ENCODE measurements at places on chromosomes 6 and 20. TPM values are rescaled to one million over a fixed set of nuclear protein-coding genes. Genes with fewer than 3 reads are reported as not detected.

RHAG gene
- total RNA-seq: 2.5 TPM

SEL1L2 gene
- not detected for total RNA-seq

DNA sequence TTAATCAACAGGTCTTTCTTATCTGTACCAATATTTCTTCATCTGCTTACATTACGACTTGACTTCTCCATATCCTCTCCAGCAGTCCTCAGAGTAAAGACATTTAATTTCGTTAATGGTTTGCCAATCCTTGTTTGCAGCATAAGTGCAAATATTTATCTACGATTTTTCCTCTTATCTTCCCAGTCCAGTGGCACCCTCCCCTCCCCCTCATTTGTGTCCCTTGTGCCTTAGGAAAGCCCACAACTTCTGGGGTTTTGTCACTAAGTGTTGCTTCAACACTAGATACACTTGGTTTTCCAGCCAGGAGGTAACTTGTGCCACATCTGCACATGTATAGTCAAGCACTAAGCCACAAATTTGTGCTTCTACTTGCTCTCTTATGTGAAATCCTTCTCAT lies 327.2 kb downstream of the CBLN4 start:
- no peaks in the 10 kb centered on the region for H3K4me1 ChIP-seq
- H3K27ac ChIP-seq: no peak overlapping the region
- H3K4me3 ChIP-seq: no peak overlapping the region
- no peak for DNase-seq
- no peaks in the 10 kb centered on the region for H3K36me3 ChIP-seq

GRCh38 chr6:152648105-152648504 lies 10.9 kb upstream of the SYNE1 start:
- H3K27me3 ChIP-seq: no peaks in the 10 kb centered on the region
- no peak overlapping the region for H3K4me3 ChIP-seq
- no peak for DNase-seq
- peak overlapping the region; percentile 12 for H3K27ac ChIP-seq
- no peaks in the 10 kb centered on the region for H3K4me1 ChIP-seq

ASF1A gene
- 7.9 TPM for total RNA-seq

DNA sequence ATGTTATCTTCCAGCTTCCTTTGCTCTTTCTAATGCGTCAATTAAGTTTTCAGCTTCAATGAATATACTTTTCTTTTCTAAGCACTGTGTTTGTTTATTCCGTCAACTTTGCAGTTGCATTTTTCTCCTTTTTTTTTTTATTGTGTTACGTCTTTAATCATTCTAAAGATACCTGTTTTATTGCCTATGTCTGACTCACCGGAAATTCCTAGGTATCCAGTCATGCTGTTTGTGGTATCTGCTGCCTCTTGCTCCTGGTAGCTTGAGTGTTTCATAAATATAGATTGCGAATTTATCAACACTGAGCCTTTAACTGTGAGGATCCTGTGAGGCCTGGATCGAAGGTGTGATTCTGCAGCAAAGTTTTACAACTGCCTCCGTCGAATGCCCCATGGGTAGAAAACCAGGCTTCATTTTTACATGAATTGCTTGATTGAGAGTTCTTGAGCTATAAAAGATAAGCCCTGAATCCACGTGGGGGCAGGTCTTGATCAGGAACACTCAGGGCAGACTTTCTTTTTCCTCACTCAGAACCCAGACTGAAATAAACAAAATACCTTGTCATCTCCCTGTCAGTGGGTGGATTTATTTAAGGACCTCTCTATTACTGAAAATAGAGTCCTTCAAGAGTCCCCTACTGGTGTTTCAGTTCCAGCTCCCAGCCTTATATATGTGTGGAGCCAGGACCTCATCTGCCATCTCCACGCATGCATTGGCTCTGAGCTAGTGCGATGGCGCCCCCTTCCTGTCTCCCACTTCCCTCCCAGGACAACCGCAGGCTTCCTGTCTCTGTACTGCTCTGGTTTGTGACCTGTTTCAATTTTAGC lies 60.1 kb upstream of the LRRC1 start:
- H3K4me1 ChIP-seq: no peaks in the 10 kb centered on the region
- no peak for DNase-seq
- H3K27me3 ChIP-seq: no peaks in the 10 kb centered on the region
- no peak overlapping the region for H3K27ac ChIP-seq

DNA sequence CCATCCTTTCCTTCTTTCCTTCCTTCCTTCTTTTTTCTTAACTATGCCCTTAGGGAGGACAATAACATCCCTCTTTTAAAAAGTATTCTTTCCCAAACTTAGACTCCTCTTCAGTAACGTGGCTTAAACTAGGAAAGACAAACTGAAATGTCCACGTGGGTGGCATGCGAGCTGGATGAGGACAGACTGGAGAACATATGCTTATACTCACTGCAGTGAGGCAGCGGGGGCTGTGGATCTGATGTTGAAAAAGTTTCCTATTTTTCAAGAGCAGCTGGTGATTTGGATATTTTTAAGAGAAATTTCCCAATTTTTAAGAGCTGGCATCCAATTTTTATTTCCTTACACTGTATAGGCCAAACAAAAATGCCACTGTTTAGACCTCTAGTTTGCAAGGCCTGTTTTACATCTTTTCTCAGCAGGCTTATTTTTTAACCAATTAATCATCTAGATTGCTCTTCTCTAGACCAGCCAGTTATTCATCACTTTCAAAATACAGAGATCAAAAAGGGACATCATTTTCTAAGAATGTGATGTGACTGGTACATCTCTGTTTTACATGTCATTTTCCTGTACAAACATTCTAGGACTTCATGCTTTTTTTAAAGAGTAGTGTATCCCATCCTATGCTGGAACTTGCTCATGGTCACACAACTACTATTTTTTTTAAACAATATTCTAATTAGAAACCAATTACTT lies 226.5 kb downstream of the BTBD9 start:
- no peaks in the 10 kb centered on the region for H3K36me3 ChIP-seq
- no peak overlapping the region for H3K4me3 ChIP-seq
- peaks cover 2% of the 10 kb centered on the region for H3K4me1 ChIP-seq
- no peak for DNase-seq

PCK1 gene
- 13.0 TPM for total RNA-seq

DNA sequence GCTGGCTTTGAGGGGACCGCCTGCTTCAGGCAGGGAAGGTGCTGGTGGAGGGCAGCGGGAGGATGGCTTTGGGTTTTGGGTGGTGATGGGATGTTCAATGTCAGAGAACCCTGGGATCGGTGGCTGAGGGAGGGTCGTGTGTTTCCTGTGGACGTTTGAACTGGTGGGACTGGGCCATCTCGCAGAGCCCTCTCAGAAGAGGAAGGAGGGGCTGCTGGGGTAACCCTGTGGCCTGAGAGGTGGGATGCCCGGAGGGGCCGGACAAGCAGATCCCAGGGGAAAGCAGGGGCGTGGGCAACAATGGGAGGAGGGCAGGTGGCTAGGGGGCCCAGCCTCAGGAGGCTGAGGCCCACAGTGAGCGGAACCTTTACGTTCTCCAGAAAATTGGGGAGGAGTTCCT lies 34.9 kb downstream of the PYGB start:
- DNase-seq: no peak
- no peak overlapping the region for H3K27ac ChIP-seq
- no peaks in the 10 kb centered on the region for H3K27me3 ChIP-seq
- peaks cover 93% of the 10 kb centered on the region for H3K36me3 ChIP-seq
- H3K4me1 ChIP-seq: no peaks in the 10 kb centered on the region

- H3K4me3 ChIP-seq: no peak overlapping the region
- DNase-seq: no peak
- H3K36me3 ChIP-seq: no peaks in the 10 kb centered on the region
- H3K27me3 ChIP-seq: no peaks in the 10 kb centered on the region
- H3K4me1 ChIP-seq: peaks cover 36% of the 10 kb centered on the region
Measured at GRCh38 chr6:75171986-75172385, 33.9 kb downstream of the COL12A1 start.

- H3K4me3 ChIP-seq: no peak overlapping the region
- peak overlapping the region; percentile 59 for H3K27ac ChIP-seq
- H3K36me3 ChIP-seq: no peaks in the 10 kb centered on the region
- no peaks in the 10 kb centered on the region for H3K27me3 ChIP-seq
Measured at GRCh38 chr20:58021481-58021880, 207.0 kb downstream of the ANKRD60 start.

DACT2 gene
- 1.5 TPM for total RNA-seq

ARFRP1 gene
- 30.9 TPM for total RNA-seq

DNA sequence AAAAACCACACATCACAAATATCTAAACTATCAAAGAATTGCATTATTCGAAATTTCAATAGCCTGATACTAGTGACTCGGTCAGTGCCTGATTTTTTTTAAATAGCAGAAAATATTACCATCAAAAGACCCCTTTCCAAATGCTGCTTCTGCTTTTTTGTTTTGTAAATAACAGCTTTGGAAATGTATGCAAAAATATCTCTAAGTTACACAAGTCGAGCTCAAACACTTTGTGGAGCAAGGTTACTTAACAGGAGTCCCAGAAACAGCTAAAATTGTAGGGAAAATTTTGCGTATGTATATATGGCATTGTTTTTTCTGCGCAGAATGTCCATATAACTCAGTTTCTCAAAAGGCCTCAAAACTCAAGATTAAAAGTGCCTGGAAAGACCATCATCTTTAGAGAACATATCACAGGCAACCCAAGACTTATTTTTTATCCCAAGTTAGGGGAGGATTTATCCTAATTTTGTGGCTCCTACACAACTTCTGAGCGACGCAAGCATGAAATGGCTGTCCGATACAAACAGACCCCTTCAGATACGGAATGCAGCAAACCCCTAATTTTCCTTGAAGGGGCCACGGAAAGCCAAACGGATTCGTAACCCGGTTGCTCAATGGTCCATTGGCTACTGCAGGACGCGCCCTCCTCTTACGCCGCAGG lies 1.3 kb downstream of the CEP85L start:
- no peaks in the 10 kb centered on the region for H3K36me3 ChIP-seq
- peaks cover 27% of the 10 kb centered on the region for H3K4me1 ChIP-seq
- H3K27ac ChIP-seq: peak overlapping the region; percentile 96
- H3K4me3 ChIP-seq: peak overlapping the region; percentile 99
- DNase-seq: no peak
- H3K27me3 ChIP-seq: no peaks in the 10 kb centered on the region

- H3K4me3 ChIP-seq: no peak overlapping the region
- DNase-seq: no peak
- no peaks in the 10 kb centered on the region for H3K4me1 ChIP-seq
- H3K27me3 ChIP-seq: no peaks in the 10 kb centered on the region
- H3K27ac ChIP-seq: no peak overlapping the region
Measured at GRCh38 chr6:69097948-69098347, 462.9 kb downstream of the ADGRB3 start.

BTN1A1 gene
- total RNA-seq: not detected

DNA sequence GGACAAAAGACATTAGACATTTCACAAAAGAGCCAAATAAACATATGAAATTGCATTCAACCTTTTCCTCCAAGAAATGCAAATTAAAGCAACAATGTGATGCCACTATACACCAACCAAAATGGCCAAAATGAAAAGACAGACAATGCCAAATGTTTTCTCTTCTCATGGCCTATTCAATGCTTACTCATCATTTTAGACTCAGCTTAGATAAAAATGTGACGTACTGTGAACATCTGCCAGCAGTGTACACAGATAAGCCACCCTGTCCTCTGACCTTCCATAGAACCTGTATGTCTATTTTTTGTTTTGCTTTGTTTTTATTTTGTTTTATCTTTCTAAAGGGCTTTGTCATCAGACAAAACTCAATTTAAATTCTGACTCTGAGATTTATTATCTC lies 385.2 kb downstream of the FRK start:
- DNase-seq: no peak
- no peak overlapping the region for H3K4me3 ChIP-seq
- H3K4me1 ChIP-seq: no peaks in the 10 kb centered on the region
- H3K36me3 ChIP-seq: no peaks in the 10 kb centered on the region

DNA sequence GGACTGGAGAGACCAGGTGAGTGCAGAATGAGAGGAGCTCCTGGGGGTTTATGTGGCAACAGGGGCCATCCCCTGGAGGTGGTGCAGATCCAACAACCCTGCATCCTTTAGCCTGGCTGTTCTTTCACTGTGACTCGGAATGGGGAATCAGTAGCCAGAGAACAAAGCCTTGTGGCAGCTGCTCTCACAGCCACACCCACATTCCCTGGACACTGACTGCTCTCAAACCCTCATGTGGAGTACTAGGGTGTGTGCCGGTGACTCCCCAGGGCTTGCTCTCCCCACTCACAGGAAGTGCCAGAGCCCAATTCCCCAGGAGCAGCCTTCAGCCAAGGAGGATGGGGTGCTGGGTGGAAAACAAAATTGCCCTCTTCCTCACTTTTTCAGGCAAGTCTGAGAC lies 30.2 kb upstream of the GGTLC1 start:
- no peak for DNase-seq
- no peaks in the 10 kb centered on the region for H3K27me3 ChIP-seq
- no peak overlapping the region for H3K4me3 ChIP-seq
- H3K4me1 ChIP-seq: no peaks in the 10 kb centered on the region
- H3K27ac ChIP-seq: no peak overlapping the region

HS3ST5 gene
- total RNA-seq: not detected

GRCh38 chr6:104574135-104574750 lies 285.5 kb downstream of the HACE1 start:
- no peak overlapping the region for H3K4me3 ChIP-seq
- H3K27me3 ChIP-seq: no peaks in the 10 kb centered on the region
- H3K36me3 ChIP-seq: no peaks in the 10 kb centered on the region
- no peaks in the 10 kb centered on the region for H3K4me1 ChIP-seq
- DNase-seq: no peak

DNA sequence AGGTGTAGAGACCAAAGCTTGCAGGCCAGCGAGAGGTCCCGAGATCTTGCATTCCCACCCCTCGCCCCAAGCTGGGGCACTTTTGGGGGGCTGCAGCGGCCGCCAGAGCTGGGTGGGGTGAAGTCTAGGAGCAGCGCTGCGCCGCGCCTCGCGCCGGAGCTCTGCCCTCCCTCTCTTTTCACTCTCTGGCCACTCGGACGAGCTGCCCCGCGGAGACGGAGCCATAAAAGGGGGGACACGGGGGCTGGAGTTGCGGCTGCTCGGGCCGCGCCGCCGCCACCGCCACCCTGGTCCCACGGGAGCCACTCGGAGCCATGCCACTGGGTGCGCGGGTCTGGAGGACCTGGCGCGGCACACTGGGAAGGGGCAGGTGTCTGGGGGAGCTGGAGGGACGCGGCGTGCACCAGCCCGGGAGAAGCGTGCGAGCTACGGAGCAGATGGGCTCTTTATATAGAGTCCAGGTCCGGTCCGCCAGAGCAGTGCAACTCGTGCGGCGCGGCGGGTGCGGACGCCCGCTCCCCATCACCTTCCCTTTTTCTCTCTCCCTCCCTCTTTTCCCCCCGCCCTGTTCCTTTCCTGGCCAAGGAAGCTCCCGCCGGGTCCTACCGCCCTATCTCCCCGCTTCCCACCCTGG lies 687 bp upstream of the HTR1B start:
- no peak overlapping the region for H3K27ac ChIP-seq
- no peaks in the 10 kb centered on the region for H3K27me3 ChIP-seq

FAM83C gene
- total RNA-seq: 16.9 TPM

ARMH2 gene
- total RNA-seq: not detected

DNA sequence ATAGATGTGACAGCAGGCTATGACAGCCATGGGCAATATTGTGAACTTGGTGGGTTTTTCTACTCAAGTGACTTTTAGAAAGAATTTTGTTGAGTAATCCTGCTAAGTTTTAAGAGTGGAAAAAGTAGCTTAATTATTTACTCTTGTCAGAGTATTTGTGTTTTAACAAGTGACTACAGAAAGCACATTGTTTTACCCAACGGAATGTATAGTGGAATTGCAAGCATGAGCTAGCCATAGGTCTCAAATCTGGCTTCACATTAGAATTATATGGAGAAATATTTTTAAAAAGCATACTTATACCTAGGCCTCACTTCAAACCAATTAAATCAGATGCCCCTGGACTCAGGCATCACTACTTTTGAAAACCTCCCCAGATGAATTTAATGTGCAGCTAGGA lies 35.5 kb upstream of the GOPC start:
- H3K27ac ChIP-seq: no peak overlapping the region
- no peaks in the 10 kb centered on the region for H3K36me3 ChIP-seq
- no peak for DNase-seq
- no peaks in the 10 kb centered on the region for H3K4me1 ChIP-seq

Data from vagina (tissue), 2 donors.